Transverse colon (tissue), 4 donors: ENCODE measurements at places on chromosomes 12 and 14.

DNA sequence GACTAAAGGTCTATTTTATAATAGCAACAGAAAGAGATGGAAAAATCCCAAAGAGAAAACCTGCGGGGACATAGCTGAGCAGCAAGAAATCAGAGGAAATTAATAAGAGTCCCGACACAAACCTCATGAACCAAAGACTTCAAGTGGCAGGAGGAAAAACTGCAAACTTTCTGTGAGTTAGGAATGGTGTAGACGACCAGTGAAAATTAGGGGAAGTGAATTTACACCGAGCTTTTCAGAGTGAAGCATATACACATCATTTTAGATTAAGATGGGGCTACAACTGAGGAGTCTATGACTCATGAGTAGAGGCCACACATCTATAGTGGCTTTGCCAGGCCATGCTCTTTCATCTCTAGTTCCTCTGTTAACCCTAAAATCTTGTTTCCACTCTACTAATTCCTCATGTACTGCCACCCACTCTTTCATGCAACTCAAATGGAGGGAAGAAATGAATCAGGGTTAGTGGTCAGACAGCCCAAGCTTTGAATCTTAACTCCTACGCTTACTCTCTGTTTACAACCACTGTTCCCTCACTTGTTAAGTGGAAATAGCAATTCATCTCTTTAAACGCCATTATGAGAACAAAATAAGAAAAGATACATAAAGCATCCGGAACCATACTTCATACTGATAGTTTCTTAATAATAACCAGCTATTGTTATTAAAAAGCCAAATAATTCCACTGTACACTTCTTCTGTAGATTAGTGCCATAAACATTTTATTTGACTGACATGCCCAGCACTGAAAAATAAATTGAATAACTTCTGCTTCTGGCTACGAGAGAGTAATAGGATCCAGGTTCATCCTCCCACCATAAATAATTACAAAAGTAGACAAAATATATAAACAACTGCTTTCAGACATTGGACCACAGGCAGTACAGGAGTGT lies 219.3 kb downstream of the RMST start:
- DNase-seq = no peak

- no peak for DNase-seq
Measured at GRCh38 chr14:81268016-81268416, 47.3 kb upstream of the GTF2A1 start.

GRCh38 chr12:54141431-54142113 lies 47.2 kb downstream of the SMUG1 start:
- no peak for DNase-seq

- DNase-seq = no peak
Measured at GRCh38 chr14:64737391-64738280, 33.4 kb downstream of the PLEKHG3 start.

DNA sequence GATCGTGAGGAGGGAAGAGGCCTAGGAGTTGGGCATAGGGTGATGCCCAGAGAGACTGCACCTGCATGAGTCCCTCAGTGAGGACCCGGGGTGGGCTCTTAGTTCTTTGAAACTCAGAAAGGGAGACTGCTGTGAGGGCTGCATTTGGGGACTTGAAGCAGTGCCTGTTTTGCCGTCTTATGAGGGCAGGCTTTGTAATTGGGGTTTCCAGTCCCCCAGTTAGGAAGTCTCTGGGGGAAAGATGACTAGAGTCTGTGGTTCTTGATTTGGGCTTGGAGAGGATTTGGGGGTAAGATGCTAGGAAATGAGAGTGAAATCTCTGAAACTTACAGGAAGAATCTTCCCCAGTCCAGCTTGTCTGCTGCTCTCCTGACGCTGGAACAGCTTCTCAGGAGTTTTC lies 99.6 kb downstream of the ARF6 start:
- no peak for DNase-seq

GRCh38 chr12:132055535-132056096 lies 88.5 kb downstream of the DDX51 start:
- DNase-seq = no peak

- DNase-seq = no peak
Measured at GRCh38 chr12:109153821-109154441, 37.5 kb downstream of the ACACB start.

DNA sequence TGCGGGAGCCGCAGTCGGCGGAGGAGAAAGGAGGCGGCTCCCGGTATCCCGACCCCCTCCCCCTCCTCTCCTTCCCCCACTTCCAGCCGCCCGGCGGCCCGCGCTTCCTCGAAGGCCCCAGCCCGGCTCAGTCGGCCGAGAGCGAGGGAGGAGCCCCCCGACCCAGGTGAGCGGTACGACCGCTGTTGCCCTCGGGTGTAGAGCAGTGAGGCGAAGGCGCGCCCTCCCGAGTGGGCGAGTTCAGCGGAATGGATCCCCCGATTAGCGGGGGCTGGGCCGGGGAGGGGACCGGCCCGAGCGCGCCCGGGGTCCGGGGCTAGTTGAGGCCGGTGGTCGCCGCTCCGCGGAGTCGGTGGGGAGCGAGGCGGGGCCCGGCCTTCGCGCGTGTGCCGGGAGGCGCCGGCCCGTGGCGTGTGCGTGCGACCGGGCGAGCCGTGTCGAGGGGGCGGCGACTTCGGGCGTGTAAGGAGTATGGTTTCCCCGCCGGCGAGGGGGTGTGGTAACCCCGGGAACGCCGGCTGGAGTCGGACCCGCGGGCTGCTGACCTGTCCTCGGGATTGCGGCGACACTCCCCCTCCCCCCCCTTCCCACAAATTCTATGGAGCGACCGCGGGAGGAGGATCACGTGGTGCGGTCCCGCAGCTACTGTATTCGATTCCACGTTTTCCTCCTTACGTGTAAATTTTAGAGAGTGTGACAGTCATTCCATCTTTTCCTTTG lies 501 bp downstream of the RIMKLB start:
- peak; percentile 63 for DNase-seq

DNA sequence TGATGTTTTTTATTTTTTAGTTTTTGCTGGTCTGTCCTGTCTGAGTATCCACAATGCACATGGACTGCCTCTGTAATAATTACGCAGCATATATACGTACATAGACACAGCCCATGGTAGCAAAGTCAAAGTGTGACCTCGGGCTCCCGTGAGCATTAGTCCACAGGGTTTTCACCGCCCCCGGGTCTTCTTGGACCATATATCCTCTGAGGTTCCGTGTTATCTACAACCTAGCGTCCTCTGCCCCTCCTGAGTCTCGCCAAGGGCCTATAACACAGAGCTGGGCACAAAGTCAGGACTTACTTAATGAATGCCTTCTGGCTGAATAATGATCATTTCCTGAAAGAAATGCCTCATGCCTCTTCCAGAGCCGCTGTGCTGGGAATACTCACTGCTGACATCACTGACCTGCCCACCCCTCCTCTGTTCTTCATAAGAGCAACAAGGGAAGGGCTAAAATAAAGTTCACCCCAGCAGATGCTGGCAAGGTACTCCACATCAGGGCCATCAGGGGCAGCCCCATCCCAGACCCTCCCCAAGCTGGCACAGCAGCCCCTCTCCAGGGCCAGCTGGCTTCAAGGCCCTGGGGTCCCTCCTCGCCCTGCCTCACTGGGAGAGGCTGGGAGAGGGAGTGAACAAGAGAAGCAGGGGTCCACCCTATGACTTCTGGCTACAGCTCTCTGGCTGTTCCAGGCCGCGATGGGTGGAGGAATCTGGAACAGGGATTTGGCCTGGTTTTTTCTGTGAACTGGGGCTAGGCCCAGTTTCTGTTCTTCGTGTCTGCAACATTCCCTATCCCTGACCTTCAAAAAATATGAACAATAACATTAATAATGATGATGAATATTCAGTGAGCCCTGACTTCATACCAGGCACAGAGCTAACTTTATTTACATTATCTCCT lies 7.9 kb downstream of the HDAC7 start:
- peak; percentile 31 for DNase-seq

GRCh38 chr12:19263672-19264071 lies 134.1 kb downstream of the PLEKHA5 start:
- no peak for DNase-seq

- DNase-seq = no peak
Measured at GRCh38 chr12:130102266-130102665, 60.0 kb upstream of the FZD10 start.

- DNase-seq = no peak
Measured at GRCh38 chr12:19236656-19237055, 107.1 kb downstream of the PLEKHA5 start.

DNA sequence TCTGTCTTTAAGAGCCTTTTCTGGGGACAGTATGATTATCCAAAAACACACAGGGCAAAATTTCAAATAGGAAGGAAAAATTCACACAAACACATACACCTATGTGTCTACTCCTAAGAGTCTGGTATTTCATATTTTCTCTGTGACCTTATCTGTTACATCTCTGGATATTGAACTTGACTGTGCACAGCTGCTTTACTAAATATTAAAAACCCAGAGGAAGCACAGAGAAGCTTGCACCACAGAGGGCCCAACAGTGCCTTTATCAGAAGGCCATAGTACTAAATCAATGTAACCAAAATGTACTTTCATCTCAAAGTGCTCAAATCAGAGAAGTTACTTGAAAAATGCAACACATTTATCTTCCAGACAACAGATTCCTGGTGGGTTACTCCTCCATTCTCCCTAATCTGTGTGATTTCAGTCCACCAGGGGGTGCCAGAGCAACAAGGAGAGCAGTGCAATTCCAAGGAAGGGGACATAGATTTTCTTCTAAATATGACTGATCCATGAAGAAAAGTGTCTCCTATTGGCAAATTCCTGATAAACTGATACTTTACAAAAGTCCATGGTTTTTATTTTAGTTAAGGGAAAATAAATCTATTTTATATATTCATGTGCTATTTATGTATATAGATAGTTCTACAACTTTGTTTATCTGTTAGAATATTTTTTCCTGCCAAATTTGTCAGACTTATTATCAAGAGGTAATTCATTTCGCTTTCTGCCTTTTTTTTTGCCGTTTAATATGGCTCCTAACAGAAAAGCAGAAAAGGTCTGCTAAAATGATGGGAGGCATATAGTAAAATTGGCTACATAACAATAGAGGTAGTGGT lies 617.6 kb downstream of the LRFN5 start:
- peak; percentile 42 for DNase-seq

DNA sequence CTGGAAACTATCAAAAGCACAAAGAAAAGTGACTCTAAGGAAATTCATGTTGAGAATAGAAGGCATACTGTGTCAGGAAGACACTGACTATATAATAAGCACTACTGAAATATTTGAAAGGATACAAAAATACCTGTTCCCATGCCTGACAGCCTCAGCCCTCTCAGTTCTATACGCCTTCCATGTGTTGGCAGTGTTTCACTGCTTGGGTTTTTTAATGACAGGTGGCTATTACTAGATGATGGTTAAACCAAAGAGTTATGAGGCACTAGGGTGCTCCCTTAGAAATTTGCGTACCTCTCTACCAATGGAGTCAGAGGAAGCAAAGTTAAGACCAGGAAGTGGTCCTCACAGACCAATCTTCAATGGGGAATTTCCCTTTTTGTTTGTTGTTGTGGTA lies 25.6 kb upstream of the SLC5A8 start:
- no peak for DNase-seq

DNA sequence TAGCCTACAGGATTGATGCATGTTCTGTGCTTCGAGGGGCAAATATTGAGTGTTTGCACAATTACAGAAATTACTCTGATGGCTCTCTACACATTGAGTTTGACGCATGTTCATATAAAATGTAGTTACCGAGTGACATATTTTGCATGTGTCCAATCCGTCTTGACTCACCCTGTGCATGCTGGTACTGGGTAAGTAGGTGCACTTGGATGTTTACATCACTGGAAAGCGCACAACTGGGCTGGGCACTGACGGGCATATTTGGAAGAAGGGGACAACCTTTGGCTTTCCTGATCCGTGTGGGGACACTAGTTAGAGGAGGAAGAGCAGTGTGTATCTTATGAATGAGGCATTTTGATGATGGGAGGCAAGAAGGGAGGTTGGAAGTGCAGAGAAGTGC lies 4.9 kb upstream of the KRT6A start:
- no peak for DNase-seq

GRCh38 chr12:77947330-77947729 lies 116.6 kb downstream of the NAV3 start:
- no peak for DNase-seq

DNA sequence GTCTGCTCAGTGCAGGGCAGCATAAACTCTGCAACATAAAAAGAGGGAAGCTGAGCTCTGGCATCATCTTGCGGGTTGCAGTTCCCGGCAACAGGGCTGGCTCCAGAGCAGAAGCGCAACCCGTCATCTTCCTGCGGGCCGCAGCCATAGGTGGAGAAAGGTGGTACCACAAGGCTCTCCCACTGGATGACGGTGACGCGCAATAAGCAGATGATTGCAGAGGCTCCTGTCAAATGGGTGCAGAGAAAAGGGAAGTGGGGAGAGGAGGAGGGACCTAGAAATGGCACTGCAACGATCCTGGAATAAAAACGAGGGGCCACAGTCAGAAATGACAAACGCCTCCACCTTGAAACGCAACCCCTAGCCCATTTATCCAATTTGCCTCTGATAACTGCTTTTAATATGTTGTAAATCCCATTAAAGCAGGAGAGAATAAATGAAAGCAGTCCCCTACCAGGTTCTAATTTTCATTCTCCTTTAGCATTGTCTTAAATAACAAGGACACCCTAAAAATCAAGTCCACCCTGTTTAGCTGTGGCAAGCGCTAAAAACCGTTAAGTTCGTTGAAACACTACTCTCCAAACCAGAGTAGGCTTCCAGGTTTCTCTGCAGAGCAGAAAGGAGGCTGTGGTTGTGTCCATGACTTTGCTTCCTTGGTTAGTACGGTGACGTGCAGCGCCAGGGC lies 30.9 kb upstream of the TUBA1C start:
- DNase-seq = peak; percentile 37

GRCh38 chr14:99413172-99413571 lies 67.5 kb downstream of the SETD3 start:
- DNase-seq = no peak

GRCh38 chr14:69945912-69946311 lies 66.7 kb downstream of the SMOC1 start:
- DNase-seq = no peak

DNA sequence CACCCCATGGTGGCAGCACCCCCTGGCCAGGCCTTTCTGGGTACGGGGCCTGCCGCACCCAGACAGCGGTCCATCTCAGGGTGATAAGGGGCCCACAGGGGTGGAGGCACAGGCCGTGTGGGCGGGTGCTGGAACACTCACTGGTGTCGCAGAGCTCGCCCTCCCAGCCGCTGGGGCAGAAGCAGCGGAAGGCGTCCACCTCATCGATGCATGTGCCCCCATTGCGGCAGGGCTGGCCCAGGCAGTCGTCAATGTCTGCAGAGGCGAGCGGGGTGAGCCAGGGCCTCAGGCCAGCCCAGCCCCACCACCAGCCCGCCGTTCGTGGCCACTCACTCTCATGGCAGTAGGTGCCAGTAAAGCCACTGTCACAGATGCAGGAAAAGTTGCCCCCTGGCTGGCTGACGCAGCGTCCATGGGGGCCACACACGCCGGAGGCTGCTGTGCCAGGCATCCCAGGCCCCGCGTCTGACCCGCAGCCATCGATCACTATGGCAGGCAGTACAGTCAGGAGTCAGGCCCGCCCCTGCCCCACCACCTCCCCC lies 19.9 kb downstream of the JAG2 start:
- no peak for DNase-seq

DNA sequence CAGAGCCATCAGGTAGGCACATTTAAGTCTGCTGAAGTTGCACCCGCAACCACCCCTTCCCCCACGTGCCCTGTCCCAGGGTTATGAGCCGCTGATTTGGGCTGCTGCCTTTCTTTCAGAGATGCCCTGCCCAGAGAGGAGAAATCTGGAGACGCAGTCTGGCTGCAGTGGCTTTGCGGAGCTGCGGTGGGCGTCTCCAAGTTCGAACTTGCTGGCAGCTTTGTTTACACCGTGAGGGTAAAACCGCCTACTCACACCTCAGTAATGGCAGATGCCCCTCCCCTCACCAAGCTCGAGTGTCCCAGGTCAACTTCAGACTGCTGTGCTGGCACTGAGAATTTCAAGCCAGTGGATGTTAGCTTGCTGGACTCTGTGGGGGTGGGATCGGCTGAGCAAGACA lies 14.7 kb downstream of the PTCSC3 start:
- peak; percentile 10 for DNase-seq
